ENCODE measurements at places on chromosomes 6 and 20.
A peak's percentile ranks its signal among the peaks of the same experiment; 100 is the strongest.

DNA sequence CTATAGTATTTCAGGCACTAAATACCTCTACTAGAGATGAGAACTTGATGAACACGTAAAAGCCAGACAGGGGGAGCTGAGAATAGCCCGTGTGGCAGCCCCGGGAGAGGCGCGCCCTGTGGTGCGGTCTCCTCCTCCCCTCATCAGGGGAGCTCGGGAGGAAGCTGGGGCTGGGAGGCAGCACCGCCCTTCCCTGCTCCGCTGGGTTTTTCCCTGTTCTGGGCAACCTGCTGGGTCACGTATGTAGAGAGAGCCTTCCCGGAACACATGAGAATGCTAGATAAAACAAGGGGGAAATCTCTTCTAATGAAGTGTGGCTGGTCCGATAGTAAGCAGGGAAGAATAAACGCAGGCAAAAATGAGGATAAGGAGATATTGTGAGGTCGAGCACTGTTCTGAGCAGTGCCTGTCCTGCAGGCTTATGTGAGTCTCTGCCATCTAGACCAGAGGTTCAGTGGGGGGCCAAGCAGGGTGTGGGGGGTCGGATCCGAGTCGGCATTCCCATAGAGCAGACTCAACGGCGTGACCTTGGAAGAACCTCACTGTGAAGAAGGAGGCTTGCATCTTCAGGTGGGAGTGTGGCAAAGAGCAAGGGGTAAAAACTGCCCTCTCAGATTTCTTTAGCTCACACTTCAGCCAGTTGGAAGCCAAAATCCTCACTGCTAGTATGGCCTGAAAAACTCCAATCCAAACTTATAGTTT is 13.4 kb upstream of the RPS6KA2 start:
- DNase-seq = no peak

DNA sequence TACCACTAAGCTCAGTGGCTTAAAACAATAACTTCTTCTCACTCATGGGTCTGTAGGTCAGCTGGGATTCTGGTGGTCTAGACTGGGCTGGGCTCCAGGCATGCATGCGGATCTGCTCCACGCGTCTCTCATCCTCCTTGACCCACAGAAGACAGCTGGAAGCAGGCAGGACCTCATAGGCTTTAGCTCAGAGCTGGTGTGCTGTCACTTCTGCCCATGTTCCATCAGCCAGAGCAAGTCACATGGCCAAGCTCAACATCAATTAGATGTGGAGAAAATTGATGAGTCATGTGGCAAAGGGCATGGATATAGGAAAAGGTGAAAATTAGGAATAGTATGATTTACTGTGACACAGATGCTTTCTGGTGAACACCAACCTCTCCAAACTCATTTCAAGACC is 57.4 kb upstream of the PSMF1 start:
- no peak for DNase-seq

GRCh38 chr20:51687108-51687507 is 81.1 kb downstream of the ATP9A start:
- DNase-seq = no peak

DNA sequence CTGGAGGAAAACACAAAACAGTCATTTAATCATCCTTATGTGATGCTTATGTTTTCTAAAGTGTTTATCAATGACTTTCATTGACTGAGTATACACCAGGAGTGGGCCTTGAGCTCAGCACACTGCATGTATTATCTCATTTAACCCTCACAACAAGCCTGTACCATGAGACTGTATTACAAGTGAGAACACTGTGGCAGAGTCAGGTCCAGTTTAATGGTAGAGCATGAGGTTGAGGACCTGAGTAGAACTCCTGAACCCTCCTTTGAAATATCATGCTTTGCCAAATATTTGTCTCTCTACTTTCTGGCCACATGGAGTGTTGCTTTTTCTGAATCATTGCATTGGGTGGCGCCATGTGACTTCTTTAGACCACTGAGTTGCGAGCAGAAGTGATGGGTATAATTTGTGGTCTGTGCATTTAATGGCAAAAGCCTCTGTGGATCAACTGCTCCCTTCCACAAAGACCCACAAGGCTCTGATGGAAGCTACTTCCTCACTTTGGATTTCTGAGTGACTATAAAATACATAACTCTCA is 65.0 kb upstream of the SIRPG start:
- DNase-seq = no peak

- DNase-seq = no peak
Observed at GRCh38 chr6:551405-551804, 105.5 kb downstream of the HUS1B start.

GRCh38 chr6:6248651-6249050 is 71.8 kb downstream of the F13A1 start:
- no peak for DNase-seq

- DNase-seq = no peak
Observed at GRCh38 chr6:160363016-160363996, 15.1 kb downstream of the SLC22A3 start.

- DNase-seq = no peak
Observed at GRCh38 chr6:20708367-20709124, 174.3 kb downstream of the CDKAL1 start.

DNA sequence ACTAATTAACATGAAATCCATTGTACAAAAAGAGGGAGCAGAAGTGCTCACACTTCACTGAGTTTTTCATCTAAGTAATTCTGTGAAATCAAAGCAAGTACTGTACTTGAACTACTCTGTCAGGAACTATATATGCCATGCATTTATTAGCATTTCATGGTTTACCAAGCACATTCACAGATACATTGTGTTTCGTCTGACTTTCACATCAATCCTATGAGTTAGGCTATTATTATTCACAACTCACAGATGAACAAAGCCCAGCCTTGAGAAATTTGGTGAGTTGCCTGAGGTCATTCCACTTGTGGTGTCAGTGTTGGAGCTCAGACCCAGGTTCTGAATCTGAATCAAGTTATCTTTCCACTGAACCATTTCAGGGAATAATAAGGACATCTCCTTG is 33.7 kb upstream of the TENT5A start:
- no peak for DNase-seq

GRCh38 chr20:55565096-55565773 is 440.1 kb downstream of the CBLN4 start:
- no peak for DNase-seq

- no peak for DNase-seq
Observed at GRCh38 chr20:17833036-17833674, 133.4 kb downstream of the BANF2 start.

GRCh38 chr20:51378171-51378928 is 164.2 kb downstream of the NFATC2 start:
- no peak for DNase-seq

DNA sequence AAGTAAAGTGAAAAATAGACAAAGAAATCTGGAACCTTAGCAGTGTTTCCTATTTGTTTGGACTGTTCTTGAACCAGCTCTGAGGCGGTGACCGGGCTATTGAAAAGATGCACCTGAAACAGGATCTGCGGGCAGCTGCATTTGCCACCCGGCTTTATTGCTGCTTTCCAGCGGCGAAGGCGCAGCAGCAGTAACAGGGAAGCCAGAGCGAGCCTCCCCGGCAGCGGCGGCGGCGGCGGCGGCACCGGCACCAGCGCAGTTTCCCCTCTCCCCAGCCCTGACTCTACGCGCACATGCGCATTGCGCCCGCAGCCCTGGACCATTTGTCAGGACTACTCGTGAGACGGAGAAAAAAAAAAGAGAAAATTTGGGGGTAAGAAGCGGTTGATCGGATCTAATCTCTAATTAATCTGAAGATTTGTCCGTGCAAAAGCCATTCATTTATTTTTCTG is at the start of gene L3MBTL3:
TSS of gene L3MBTL3 (plus strand) at position 290 of the 452 bp plus-strand sequence. CDS start 24,119 bp downstream, outside the sequence.
- peak; percentile 37 for DNase-seq

GRCh38 chr20:49519777-49520359 is 37.4 kb upstream of the KCNB1 start:
- no peak for DNase-seq

GRCh38 chr6:6230286-6230685 is 90.2 kb downstream of the F13A1 start:
- no peak for DNase-seq

- no peak for DNase-seq
Observed at GRCh38 chr20:9344083-9344920, 170.1 kb upstream of the LAMP5 start.

DNA sequence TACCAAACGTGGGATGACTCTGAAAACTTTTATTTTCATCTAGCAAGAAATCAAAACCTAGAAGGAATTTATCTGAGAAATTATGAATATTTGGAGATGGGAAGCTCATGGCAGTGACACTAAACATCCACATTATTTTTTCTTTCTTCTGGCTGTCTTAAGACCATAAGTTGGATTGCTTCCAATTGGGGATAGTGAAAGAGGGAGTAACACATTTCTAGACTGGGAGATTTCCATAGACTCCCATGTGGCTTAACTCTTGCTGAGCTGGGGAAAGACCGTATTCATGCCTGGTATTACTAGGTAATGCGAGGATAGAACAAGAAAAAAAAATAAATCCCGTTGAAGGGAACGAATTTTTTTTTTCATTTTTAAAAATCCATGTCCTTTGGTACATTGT is 120.0 kb downstream of the UTRN start:
- no peak for DNase-seq

- DNase-seq = no peak
Observed at GRCh38 chr20:32610472-32611218, 25.5 kb upstream of the NOL4L start.

GRCh38 chr6:41494212-41495110 is 51.7 kb upstream of the FOXP4 start:
- DNase-seq = no peak

Data from hypothalamus (tissue), 51 donors.